Right lung (tissue), 10 donors: ENCODE measurements at places on chromosomes 2 and 18. TPM values are rescaled to one million over a fixed set of nuclear protein-coding genes. Genes with fewer than 3 reads are reported as not detected.

- DNase-seq: no peak
Measured at GRCh38 chr2:59674100-59674499, 879.4 kb downstream of the BCL11A start.

DNA sequence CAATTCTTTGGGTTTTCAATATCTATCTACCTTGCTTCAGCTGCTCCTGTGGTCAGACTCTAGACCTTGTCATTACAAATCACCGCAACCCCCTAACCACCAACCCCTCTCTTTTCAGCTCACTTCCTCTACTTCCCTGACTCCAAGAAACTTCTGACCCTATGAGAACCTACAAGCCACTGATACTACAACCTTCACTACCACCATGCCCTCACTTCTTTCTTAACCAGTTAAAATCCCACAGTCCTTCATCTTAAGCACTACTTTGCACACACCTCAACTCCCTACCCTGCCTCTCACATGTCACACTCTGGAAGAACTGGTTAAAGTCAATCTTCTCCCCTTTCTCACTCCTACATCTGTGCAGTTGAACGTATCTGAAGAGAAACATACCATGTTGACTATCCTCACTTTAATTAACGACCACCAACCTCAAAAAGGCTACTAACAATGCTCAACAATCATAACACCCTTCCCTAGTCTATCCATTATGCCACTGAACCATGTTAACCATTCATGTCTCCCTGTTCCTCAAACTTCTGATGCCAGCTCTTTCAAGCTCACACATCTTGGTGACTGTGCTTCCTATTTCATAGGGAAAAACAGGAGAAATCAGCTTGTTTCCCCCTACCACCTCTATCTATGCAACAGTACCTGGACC is 12.6 kb downstream of the EIF2AK3 start:
- no peak for DNase-seq

The USP40 gene
- polyA plus RNA-seq: 50.8 TPM

DNA sequence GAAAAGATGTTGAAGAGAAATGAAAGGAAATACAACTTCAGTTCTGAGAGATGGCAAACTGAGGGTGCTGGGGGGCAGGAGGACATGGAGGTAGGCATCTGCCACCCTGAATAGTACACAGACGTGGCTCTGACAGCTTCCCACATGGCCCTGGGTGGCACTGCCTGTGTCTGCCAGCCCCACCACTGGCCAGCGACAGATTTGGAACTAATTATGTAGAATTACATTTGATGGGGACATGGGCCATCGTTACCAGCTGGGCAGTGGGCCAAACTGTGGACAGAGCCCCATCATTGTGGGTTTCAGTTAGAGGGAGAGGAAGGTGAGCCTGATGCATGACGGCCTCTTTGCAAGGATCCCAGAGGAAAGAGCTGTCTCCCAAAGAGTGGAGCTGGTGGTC is 216.0 kb upstream of the HAAO start:
- DNase-seq: no peak

The CD226 gene
- polyA plus RNA-seq: 3.7 TPM

- DNase-seq: no peak
Measured at GRCh38 chr2:230879271-230879882, 14.6 kb downstream of the ITM2C start.

DNA sequence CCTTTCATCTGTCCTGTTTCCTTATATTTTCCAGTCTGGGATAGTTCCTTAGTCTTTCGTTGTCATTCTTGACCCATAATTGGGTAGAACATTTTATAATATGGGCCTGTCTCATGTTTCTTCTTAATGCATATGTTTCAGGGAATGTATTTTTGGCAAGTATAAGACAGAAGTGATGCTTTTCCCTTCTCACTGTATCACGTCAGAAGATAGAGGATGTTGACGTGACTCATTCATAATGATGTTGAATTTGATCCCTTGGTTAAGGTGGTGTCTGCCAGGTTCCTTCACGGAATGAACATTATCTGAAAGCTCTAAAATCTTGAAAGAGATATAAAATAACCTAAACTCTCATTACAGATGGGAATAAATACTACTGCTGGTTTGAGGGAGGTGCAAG is 18.8 kb downstream of the CDH7 start:
- DNase-seq: no peak

- no peak for DNase-seq
Measured at GRCh38 chr2:54885891-54886290, 162.4 kb downstream of the EML6 start.

The RTP5 gene
- not detected for polyA plus RNA-seq

DNA sequence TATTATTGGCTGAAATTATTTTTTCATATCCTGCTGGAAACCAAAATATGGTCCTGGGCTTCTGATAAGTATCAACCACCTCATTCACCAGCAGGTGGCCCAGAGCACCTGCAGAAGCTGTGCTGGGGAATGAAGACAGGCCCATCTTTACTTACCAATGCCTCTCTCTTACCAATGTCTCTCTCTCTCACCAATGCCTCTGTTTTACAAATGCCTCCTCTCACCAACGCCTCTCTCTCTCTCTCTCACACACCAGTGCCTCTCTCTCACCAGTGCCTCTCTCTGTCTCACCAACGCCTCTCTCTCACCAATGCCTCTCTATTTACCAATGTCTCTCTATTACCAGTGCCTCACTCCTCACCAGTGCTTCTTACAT is 2.3 kb upstream of the MAL start:
- no peak for DNase-seq

The TFPI gene
- 184 TPM for polyA plus RNA-seq

DNA sequence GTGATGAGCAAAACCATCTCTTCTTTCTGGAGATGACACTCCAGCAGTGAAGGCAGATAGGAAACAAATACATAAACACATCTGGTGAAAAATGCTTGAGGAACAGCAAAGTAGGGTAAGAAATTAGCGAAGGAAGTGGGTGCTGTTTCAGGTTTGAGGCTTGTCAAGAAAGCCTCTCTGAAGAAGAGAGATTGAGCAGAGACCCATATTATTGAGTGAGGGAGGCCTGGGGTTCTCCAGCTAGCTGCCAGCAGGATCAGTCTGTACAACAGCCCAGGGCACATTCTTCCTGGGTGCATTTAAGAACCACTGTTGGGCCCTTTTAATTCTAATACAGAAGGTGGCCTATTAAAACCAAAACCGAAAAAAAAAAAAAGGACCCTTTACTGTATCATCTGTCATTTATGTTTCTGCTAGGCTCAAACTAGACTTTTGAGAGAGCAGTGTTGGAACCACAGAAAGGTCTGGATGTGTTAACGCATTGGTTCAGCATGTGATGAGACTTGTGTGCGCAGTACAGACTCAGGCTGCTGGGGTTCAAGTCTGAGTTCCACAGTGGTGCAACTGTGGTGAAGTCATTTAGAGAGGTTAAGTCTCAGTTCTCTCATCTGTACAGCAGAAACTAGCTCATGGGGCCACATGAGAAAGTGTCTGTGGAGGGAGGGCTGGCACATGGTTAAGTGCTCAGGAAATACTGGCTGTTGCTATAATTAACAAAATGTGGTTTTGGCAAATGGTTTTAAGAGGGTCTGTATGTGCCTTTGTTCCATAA is 28.9 kb downstream of the MGAT5 start:
- DNase-seq: no peak

- DNase-seq: no peak
Measured at GRCh38 chr2:667332-667999, 9.7 kb downstream of the TMEM18 start.

DNA sequence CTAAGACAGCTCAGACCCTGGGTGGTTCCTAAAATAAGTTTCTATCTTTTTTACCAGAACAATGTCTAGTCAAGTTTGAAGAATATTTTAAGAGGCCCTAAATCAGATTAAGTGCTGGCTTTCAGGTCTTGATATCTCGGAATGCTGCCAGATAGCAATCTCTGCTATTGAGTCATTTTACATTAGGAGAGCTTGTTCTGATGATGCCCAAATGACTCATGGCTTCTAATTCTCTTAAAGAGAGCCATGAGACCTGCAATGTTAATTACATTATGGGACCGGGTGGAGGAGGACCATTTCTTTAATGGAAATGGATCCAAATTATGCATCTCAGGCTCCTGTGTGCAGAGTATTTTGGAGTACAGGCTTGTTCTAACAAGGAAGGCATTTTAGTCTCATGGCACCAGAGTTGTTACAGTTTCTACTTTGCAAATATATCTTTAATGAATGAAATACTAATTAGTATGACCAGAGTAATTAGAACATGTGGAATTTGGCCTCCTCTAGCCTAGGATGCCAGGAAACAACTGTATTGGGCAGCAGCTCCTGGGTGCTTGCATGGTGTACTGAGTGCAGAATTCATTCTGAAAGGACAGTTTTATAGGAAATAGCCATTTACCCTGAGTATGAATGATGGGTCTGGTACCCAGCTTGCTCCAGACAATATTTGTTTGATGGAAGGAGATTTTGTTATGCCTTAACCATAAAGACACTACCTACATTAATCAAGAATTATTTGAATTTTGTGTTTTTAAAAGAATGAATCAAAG is 94.0 kb upstream of the SULT1C3 start:
- DNase-seq: no peak

GRCh38 chr2:233410196-233410760 is 56.0 kb downstream of the DGKD start:
- DNase-seq: no peak

The KCNJ3 gene
- 0.15 TPM for polyA plus RNA-seq
